ENCODE measurements at places on chromosomes 5 and 9.

DNA sequence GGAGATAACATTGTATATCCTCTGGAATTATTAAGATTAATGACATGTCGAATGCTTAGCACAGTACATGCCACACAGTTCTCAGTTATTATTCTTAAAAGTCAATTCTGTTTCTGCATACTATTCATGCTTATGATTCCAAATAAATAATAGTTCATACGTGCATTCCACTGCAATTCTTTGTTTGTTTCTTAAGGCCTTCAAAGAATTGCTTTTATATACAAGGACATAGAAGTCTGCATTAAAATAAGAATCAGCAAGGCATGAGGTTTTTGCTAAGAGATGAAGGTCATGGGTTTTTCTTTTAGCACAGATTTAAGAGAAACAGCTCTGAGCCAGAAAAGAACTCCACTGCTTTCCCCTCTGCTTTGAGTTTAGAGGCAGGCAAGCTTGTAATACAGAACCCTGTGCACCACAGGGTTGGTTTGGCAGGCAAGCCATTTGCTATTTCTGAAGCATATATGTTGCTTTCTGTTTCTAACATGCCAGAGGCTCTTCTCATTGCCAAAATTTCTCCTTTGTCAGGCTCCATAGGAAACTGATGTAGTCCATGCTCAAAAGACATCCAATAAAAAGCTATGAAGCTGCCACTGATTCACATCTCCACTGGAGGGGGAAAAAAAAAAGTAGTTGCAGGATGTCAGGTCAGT lies 420.6 kb upstream of the TYRP1 start:
- no peak for DNase-seq

- no peak for DNase-seq
Measured at GRCh38 chr5:38546691-38547146, 9.7 kb downstream of the LIFR start.

GRCh38 chr5:81233080-81233634 lies at the start of gene CKMT2:
TSS of gene CKMT2 (plus strand) at chr5:81233322. CDS start at chr5:81251133, 17,811 bp downstream.
- peak; percentile 39 for DNase-seq

DNA sequence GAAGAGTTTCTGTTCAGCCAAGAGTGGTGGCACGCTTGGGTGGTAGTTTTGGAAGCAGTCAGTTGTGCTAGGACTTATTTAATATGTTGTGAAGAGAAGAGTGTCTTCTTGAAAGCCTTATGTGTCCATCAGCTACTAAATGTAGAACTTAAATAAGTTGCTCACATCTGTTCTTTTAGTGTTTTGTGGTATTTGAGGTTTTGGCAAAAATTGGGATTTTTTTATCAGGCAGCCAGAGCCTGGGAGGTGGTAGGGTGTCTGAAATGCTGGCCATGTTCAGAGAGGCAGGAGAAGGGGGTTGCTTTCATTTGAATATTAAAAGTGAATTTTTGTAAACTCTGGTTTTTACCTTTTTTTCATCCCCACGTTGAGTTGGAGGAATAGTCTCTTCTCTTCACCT lies 24.2 kb upstream of the ZBTB34 start:
- DNase-seq = no peak

GRCh38 chr5:32241034-32241783 lies 67.1 kb upstream of the GOLPH3 start:
- no peak for DNase-seq

DNA sequence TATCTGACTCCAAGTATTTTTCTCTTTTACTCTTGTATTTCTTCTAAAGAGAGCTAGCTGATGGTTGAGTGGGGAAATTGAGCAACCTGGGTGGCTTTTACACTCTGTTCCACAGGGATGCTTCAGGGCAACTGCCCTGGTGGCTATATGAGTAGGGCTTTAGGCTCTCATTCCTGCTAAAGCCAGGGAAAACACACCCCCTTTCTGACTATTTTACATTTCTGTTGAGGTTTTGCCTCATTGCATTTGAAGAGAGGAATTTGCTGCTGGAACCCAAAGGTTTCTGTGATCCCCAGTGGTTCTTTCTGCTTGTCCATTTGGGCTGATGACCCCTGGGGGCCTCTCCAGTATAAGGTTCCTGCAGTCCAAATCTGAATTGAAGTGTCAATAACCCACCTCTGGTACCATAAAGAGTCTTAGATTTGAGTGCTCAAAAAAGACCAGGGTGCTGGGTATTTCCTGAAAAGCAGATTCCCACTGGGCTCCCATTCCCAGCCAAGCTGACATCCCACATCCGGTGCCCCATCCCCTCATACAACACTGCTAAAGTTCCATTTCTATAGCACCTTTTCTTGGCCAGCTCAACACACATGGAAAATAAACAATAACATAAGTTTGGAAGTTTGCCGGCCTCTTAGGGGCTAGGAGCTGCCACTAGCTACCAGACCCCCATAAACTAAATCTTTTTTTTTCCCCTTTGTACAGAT lies 59.5 kb downstream of the PAPPA start:
- no peak for DNase-seq

GRCh38 chr5:174010365-174010764 lies 21.4 kb downstream of the C5orf47 start:
- no peak for DNase-seq

GRCh38 chr5:154356020-154356655 lies 89.7 kb upstream of the SAP30L start:
- DNase-seq = no peak

- DNase-seq = no peak
Measured at GRCh38 chr5:108700930-108701329, 46.8 kb upstream of the FER start.

DNA sequence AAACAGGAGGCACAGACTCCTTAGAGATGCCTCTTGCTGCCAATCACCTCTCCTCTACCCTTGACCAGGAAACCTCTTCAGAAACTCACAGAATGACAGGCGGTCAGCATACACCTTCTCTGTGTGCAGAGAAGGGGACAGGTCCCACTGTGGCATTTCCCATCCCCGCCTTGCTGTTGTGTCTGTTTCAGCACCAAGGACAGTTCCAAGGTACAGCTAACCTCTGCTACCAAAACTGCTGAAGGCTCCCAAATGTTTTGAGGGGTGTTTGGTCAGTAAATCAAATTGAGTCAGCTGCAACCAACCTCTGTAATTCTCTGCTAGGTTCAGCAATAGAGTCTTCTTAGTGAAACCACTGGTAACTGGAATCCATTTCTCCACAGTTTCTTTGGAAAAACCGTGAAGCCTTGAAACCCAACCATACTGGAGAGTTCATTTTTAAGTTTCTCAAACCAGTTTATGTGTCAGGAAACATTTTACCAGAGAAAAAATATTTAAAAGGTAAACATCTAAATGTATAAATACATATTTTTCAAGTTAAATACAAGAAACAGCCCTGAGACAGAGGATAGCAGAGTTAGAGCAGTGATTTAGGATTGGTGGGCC lies 122.0 kb downstream of the DRD1 start:
- peak; percentile 35 for DNase-seq
